RPMI7951 (cell line): ENCODE measurements at places on chromosomes 11 and 22. TPM values are rescaled to one million over a fixed set of nuclear protein-coding genes. Genes with fewer than 3 reads are reported as not detected.
A peak's percentile ranks its signal among the peaks of the same experiment; 100 is the strongest.

DNA sequence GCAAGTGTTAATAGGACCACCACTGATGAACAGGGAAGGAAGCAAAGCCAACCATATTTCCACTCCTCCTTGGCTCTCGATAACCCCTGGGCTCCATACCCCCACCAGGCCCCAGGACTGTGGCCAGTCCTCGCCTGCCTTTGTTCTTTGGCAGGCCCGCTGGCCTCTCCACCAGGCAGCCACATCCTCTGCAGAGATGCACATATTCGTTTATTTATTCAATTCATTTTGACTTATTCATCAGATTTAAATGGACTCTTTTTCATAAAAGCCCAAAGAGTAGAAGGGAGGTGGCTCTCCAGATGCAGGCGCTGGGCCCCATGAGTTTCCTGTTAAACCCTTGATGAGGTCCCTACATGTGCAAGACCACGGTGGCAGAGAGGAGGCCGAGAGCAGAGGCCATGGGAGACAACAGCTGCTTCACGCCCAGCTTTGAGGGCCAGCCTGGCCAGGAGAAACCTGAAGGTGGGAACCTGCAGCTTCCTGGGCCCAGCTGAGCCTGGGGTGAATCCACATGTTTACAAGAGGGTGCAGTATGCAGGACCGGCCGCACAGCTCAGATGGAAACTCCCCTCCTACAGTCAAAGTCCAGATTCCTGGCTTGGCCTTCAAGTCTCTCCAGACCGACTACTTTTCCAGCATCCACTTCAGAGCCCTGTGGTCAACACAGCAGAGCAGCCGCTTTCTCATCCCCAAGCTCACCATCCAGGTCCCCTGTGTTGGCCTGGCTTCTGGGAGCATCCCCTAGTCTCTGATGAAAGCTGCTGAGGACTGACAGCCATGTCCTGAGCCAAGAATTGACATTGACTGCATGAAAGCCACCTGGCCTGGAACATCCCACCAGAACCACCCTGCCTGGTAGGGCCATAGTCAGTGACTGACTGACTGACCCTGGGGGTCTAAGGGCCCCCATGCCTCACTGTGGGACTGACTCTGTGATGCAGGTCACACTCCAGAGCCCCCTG lies 39.7 kb upstream of the CCND1 start:
- no peak for DNase-seq

DNA sequence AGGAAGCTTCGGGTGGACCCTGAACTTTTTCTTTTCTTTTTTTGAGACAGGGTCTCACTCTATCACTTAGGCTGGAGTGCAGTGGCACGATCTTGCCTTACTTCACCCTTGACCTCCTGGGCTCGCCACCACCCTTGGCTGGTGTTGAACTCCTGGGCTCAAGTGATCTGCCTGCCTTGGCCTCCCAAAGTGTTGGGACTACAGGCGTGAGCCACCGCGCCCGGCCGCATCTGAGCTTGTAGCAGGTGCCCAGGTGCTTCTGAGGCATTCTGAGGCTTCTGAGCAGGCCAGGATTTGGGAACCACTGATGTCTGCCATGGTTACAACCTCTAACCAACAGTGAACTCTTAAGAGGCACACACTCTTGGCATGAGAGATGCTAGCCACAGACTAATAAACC lies 5.1 kb downstream of the USP35 start:
- DNase-seq: no peak

DNA sequence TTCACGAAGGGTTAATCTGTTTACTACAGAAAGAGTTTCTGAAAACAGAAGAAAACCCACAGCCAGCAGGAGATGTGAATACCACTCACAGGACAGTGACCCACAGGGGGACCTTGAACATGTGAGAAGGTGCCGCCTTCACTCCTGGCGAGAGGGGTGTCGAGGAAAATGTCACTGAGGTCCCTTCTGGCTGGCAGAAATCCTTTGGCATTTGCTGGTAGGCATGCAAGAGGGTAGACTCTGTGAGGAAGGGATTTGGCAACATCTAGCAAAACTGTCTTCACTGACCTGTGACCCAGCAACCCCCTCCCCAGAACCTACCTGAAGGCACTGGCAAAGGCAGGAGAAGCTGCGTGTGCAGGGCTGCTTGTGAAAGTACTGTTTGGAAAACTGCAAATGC lies 8.6 kb downstream of the KCNQ1 start:
- no peak for DNase-seq

- peak; percentile 5 for DNase-seq
Observed at GRCh38 chr11:121071846-121072450, 29.1 kb upstream of the TECTA start.

GRCh38 chr22:49853981-49854831 lies 562 bp downstream of the ZBED4 start:
- peak; percentile 30 for DNase-seq

- peak; percentile 66 for DNase-seq
Observed at GRCh38 chr11:69922015-69922595, 102.9 kb upstream of the FGF3 start.

The OR52N2 gene
- total RNA-seq: not detected in 2 replicates

The MMP8 gene
- 3.3 and 4.4 TPM in 2 replicates for total RNA-seq

The FIBIN gene
- not detected in 2 replicates for total RNA-seq
